Activated T-cell treated with anti-CD3 and anti-CD28 coated beads for 48 hours (primary cell): ENCODE measurements at places on chromosomes 2 and 18.

DNA sequence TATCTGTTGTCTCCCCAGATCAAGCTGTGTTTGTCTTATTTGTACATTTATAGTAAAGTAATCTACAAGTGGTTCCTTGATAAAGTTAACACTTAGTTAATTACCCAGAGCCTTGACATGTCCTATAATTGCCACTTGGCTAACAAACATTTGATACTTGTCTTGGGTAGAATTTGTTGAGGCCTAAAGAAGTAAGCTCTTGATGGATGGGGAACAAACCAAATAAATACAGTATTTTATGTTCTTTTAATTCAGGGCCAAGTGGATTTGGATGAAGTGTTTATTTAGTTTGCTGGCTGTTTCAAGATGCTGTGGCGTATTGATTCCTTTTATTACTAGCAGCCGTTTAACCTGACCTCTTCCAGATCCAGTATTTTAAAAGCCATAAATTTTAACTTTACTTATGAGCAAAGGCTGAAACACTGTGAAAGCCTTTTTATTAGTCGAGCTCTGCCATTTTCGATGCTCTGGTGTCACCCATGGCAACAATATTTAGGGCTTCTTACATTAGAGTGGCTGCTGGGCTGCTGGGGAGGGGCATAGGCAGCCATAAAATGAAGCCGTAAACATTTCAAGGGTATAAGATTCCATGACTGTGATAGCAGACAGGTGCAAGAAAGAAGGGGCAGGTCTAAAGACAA is 401.6 kb upstream of the NRP2 start:
- DNase-seq: no peak

DNA sequence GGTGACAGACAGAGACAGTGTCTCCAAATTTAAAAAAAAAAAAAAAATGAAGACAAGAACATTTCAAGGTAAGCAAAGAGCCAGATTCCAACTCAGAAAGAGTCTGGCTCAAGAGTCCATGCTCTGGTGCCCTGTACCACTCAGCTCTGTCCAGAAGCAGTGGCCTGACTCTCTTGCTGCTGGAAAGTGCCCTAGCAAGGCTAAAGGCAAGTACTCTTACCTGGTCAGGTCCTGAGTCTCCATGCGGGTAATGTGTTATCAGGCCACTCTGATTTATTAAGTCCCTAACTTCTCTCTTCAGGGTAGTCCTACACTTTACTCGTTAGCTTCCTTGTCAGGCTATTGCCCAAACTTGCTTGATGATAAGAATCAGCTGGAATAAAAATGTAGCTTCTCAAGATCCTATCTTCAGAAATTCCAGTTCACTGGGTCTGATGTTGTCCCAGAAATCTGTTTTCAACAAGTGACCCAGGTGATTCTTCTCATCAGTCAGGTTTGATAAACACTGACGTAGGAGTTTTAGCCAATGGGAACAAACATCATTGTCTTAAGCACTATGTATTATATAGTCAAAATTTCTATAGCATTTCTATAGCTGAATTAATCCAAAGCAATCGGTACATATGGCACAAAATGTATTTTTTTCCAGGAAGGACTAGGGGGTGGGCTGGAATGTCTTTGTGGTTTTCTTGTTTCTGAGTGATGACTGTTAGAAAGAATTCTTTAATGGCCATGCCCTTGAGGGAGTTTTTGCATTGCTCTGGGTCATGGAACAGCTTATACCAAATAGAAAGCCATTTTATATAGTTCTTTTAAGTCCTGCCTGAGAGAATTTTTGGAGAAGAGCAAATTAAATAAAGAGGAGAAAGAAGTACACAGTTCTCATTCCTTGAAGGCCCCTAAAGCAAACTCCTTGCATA is 139.9 kb upstream of the DNMT3A start:
- DNase-seq: no peak

DNA sequence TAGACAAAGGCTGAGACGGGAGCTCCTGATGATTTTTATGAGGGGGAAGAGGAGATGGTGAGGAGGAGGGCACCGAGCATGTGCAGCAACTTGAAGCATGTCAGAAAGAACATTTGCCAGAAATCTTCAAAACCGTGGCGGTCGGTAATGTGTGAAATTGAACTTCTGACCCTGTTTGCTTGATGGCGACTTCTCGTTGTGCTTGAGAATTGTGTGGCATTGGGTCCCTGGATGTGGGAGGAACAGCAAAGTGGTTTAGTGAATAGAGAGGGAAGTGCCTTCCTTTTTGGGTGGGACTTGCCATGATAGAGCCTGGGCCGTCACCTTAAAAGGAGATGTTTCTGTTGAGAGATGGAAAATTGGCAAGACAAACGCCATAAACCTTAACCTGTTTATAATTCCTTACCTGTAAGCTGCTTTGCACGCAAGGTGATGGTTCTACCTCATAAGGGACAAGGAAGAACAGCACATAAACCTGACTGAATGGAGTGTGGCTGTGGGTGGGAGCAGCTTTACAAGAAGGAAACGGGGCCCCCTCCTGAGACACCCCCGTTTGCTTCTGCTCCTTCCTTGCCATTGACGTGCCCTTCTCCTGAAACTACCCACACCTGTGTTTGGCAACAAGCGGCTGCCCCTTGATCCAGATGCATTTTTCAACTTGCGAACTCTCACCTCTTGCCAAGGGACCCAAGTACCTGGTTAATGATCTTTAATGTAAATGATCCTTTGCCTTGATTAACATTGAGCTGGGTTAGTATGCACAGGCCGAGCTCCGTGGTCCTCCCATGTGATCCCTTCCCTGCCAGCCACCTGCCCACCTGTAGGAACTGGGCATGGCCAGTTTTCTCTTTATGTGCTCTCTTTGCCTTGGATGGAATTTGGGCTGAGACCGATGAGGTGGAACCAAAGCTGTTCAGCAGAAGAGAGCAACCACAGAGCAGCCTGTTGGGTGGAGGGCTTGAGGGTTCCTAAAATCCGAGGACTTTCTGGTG is 153.2 kb downstream of the NEDD4L start:
- no peak for DNase-seq

DNA sequence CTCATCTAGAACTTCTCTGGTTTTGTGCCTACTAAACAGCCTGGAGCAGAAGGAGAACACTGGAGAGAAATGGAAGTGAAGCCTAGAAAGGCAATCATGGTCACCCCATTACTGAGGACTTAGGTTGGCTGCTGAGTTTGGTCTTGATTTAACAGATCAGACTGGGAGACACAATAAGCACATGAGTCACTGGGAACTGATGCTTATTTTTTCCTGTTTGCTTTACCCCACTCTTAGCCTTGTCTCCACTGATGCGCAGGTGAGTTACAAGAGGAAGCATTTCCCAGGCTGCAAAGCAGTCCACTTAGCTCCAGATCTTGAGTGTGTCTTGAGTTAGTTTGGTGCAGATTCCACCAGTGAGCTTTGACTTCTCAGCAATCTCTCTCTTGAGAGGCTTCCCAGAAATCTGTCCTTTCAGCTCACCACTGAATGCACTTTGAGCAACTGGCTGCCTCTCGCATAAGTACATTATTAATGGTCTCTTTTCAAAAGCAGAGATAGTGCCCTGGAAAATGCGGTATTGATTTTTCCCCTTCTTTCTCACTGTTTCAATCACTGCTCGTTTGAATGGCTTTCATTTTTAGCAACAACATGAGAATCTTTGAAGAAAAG is 390.2 kb upstream of the SETBP1 start:
- no peak for DNase-seq

- no peak for DNase-seq
Observed at GRCh38 chr2:86300496-86300895, 36.9 kb downstream of the REEP1 start.

DNA sequence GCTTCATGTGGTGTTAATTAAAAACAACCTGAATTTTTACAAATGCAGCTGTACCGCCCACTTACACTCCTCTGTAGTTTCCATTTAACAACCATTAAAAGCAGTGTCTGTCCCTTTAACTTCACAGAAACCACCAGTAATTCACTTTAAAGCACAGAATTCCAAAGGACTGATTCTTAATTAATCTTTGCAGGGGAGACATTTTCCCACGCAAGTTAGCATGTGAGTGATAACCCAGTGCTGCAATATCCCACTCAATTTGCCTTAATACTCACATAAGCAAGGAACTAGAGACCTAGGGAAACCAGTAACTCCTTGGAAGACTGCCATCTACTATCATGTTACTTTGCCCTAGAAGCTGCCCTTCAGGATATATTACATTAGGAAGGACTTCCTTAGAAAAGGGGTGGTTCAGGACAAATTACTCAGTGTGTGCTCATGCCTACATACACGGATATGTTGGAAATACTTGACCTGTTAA is 102.3 kb downstream of the OSR1 start:
- no peak for DNase-seq

- no peak for DNase-seq
Observed at GRCh38 chr2:190477661-190478454, 56.7 kb downstream of the NEMP2 start.

- no peak for DNase-seq
Observed at GRCh38 chr2:31187166-31187565, 30.1 kb downstream of the CAPN14 start.

DNA sequence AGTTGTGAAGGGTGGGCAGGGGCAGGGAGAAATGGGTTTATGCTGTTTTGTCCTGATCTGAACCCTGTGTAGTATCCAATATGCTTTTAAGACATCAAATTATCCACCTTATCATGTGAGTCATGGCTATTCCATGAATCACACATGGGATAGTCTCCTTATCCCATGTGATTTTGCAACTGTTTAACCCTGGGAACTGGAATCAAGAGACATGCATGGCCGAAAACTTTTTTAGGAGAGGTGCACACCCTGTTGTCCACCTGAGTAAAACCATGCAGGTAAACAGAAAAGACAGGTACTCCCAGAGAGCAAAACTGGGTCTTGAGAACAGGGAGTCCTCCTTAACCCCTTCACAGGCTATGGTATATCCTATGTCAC is 490.6 kb upstream of the HS6ST1 start:
- no peak for DNase-seq

DNA sequence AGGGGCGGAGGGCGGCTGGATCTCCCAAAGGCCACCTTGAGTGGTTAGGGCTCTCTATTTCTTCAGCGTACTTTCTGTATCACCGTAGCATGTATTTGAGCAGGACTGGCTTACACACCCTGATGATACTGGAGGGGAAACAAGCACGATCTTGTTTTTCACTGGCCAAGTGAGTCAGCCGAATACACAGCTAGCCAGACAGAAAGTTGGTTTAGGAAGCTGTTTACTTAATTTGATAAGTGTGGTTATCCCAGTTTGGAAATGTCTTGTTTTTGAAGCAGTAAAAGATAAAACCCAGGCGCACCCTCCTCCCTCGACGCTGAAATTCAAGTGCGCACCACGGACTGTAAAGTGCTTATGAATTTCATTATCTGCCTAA is 582 bp downstream of the RIOK3 start:
- no peak for DNase-seq

DNA sequence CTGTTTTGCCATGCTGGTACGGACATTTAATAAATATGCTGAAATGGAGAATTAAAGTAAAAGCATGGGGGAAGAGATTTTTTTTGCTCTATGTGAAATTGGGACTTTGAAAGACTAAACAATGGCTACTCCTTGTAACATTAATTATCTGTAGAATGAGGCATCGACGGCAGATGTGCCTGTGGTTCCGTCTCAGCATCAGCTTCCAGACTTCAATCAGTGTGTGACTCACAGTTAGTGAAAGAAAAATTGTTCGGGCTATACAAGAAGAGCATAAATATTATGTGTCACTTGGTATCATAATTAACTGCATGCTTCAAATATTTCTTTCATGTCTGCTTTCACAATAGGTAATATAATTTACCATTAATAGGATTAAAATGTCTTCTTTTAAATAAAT is 117.0 kb upstream of the SMIM21 start:
- DNase-seq: no peak

DNA sequence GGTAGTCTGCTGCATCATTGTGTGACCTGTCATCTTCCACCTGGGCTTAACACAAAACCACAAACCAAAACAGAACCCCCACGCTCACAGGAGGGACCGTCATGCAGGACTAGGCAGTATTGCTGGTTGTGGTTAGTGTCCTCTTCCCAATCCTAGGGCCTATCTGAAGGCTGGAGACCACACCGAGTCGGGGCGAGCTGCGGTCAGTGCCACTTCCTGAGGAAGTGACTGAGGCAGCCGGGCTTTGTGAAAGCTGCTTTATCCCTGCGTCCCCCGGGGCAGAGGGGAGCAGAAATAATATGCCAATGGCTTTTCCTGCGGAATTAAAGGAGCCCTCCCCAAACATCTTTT is 22.9 kb downstream of the ZNF532 start:
- peak; percentile 24 for DNase-seq

DNA sequence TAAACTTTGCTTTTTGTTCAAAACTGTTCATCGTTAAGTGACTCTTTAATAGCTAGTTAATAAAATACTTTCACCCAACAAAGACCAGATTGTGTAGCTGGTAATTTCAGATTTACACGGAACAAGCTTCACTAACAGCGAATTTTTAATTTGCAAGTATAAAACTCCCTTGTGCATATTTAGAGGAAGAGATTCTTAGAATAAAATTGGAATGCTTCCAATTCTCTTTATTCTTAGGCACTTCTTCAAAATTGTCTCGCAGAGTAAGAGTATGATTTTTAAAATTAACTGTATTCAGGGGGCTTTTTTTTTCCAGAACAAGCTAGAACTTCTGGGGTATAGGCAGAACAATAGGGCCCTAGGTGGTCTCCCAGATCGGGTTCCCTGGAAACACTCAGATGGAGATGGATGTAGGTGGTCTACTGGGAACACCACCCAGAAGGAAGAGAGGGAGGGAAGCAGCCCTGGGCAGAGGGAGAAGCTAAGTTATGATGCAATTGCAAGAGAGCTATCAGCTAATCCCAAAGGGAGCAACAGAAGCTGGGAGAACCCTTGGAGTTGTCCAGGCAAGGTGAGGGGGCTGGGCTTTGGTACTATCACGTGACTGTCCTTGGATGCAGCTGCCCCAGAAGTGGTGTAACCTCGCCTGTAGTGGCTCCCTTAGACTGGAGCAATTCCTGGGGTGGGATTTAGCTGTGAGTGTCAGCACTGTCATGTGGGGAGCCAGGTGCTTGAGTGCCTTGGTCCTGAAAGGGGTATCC is 151.7 kb upstream of the ASB18 start:
- DNase-seq: no peak

DNA sequence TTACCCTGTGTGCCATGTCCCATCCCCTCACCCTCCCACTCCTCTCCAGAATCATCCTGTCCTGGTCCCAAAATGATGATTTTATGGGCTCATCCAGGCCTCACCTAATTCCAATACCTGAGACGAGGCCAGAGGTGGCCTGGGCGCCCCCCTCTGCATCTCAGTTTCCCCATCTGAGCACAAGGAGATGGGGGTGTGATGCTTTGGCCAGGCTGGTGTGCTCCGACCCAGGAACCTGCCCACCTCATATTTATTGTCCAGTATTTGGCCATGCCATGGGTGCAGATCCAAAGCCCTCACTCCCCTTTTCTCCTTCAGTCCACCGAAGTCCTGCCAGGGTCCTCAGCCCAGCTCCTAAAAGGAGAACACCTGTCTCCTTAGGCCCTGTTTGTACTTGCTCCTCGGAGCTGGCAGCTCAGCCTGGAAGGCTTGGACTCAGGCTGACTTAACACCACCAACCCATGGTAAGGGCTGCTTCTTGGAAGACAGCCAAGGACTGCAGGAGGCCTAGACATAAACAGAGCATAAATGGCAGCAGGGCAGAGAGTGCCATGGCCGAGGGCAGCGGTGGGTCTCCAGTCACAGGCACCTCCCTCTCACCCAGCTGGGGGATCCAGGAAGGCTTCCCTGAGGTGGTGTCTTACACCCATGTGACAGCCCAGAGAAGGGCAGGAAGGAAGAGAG is 3.6 kb downstream of the TEX51 start:
- no peak for DNase-seq
